ENCODE measurements at places on chromosomes 7 and 10. TPM values are rescaled to one million over a fixed set of nuclear protein-coding genes. Genes with fewer than 3 reads are reported as not detected.

GRCh38 chr10:42864575-42864974 is 82.0 kb downstream of the BMS1 start:
- DNase-seq = no peak

GRCh38 chr7:122556873-122557542 is 141.9 kb downstream of the RNF133 start:
- DNase-seq = no peak

Gene VWA2
- 2.3 TPM for polyA plus RNA-seq

Gene FLNC
- polyA plus RNA-seq = 14.9 TPM

DNA sequence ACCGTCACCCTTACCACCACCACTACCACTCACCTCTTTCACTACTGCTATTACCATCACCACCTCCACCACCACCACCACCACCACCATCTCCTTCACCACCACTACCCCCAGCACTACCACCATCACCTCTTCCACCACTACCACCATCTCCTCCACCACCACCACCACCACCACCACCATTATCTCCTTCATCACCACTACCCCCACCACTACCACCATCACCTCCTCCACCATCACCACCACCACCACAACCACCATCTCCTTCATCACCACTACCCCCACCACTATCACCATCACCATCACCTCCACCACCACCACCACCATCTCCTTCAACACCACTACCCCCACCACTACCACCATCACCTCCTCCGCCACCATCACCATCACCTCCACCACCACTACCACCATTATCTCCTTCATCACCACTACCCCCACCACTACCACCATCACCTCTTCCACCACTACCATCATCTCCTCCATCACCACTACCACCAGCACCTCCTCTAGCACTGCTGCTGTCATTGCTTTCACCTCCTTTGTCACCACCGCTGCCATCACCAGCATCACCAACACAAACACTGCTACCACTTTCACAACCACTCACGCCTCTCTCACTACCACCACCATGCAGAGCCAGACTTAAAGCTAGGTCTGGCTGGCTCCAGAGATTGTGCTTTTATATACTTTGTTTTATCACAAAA is 109.3 kb downstream of the ICA1 start:
- DNase-seq = no peak

Data from left kidney (tissue), 8 donors.